Chondrocyte (in vitro differentiated cells): ENCODE measurements at places on chromosomes 6 and 20. TPM values are rescaled to one million over a fixed set of nuclear protein-coding genes. Genes with fewer than 3 reads are reported as not detected.

Gene TLDC2
- total RNA-seq: not detected in 3 replicates

GRCh38 chr6:68575765-68576439 is 59.2 kb upstream of the ADGRB3 start:
- no peak for DNase-seq

DNA sequence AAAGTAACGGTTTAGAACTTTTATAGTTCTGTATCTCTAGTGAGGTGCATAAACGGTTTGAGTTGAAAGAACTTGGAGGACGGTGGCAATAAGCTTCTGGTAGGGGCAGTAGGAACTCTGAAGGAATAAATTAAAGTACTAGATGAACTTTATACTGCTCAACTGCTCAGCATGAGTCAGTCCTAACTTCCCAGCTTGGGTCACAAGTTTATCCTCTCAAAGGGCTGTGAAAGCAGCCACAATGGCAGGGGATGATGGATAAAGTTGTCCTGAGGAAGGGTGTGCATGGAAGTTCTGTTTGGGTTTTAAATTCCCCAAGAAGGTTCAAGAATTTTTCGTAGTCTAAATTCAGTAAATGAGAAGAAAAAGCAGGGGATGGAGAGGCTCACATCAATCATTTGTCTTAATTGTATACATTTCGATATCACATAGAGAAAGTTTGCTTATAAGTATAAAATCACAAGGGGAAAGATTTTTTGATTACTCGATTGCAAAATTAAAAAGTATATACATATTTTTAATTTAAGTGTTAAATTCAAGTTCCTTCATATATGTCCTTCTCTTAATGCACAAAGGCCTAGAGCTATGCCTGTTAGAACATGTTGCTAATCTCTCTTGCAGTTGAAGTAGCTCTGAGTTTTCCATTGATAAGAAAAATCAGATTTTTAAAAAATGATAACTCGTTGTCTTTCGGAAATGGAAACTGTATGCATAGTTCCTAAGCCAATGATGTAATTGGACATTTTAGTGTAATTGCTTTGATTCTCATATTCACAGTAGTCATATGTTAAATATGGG is 55.3 kb upstream of the JAG1 start:
- DNase-seq: no peak

GRCh38 chr6:8245726-8246125 is 143.4 kb upstream of the EEF1E1 start:
- DNase-seq: no peak

Gene MEI4
- total RNA-seq: not detected in 3 replicates

DNA sequence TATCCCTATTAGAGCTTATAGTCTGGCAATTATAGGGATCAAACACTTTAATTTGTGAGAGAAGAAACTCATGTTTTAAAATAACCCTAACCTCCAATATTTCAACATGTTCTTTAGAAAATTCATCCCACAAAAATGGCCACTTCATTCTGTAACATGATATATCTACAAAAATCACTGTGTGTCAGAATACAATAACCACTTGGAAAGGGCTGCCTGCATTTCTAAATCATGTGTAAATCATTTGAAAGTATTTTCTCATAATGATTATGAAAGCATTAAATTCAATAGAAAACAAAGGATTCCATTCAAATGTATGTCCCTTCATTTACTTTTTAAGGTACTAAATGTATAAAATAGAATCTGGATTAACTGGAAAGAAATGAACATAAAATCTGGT is 101.4 kb upstream of the NHSL1 start:
- DNase-seq: no peak

DNA sequence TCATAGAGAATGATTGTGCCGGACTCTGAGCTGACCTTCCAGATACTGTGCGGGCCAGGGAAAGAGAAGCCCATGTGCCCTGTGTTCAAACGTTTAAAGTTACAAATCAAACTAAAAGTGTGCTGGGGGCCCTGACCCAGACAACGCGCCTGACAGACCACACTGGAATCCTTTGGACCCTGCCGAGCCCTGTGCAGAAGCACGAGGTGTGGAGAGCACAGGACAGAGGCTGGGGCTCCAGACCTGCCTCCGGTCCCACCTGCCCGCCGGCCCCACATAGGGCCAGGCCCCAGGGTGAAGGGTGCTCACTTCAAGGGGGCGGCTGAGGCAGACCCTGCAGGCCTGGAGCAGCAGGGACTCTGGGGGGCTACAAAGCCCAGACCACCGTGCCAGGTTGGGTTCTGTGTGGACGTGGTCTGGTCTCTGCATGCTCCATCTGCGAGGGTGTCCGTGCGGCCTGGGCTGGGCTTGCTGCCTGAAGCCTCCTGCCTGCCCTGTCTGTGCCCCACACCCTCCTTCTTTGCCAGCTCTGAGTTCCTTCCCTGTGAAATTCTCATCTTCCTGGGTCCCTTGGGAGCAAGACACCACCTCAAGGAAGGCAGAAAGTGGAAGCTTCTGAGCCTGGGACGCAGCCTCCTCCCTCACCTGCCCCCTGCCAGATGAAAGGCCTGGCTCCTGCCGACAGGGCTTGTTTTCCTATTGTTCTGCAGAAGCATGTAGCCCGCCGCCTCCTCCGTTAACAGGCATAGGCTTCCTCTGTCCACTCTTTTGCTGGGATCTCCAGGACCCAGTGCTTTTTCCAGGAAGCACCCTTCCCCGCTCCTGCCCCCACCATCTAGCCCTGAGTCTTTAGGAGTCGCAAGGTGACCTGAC is 186.2 kb downstream of the ERMARD start:
- DNase-seq: no peak
